EH (cell line): ENCODE measurements at places on chromosomes 11 and 22.

GRCh38 chr11:74676596-74676995 is 54.6 kb downstream of the CHRDL2 start:
- DNase-seq: no peak

DNA sequence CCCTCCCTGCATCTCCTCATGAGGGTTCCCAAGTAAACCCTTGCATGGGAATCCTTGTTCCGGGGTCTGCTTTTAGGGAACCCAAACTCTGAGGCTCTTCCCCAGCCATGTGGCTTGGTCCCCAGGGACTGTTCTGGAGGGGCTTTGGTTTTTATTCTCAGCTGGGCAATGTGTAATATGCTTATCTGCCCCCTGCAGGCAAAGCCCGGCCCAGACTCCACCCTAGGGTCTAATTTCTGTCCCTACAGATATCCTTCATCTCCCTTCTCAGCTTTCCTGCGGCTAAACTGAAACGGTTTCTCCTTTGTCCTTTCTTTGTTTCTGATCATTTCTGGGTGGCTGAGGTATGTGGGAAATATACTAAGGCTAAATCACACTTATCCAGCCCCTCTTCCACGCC is 37.1 kb downstream of the TST start:
- no peak for DNase-seq

GRCh38 chr11:126740846-126741245 is 259.7 kb downstream of the KIRREL3 start:
- no peak for DNase-seq

DNA sequence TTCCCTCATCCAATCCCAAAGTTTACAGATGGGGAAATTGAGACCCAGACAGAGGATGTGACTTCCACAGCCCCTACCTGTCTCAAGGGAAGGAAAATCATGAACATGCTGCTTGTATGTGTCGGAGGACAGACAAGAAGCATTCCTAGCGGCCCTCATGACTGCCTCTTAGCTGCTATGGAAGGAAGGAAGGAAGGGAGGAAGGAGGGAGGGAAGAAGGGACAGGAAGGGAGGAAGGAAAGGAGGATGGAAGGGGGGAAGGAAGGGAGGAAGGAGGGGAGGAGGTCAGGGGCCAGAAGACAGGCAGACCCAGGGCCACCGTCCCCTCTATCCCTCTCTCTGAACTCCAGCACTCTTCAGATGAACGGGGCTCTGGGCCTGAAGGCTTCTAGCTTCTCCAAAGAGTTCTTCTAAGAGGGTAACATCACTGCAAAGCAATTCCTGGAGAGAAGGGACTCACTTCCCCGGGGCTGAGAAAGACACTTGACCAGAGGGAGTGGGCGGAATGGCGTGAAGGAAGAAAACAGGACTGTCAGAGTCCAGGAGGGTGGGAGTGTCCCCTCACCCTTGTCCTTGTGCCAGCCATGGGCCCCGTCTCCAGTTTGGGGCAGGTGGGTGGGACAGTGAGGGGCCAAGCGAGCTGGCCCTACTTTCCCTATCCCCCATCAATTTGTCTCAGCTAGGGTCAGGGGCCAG is 149.4 kb downstream of the FEZ1 start:
- no peak for DNase-seq

DNA sequence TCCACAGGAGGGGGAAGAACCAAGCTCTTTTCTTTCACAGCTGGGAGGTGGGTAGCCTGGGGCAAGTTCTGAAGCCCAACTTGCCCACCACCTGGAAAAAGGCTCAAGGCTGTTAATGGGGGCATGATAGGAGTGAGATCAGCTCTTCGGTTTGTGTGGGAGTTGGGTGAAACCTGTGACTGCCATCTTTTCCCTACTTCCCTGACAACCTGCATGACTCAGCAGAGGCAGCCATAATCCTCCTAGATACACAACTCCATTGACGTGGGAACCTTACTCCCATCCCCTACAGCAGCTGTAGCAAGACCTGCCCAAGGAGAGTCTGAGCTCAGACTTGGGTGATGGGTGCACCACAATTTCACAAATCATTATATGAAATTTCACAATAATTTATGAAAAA is 13.3 kb upstream of the OOSP4B start:
- DNase-seq: no peak

DNA sequence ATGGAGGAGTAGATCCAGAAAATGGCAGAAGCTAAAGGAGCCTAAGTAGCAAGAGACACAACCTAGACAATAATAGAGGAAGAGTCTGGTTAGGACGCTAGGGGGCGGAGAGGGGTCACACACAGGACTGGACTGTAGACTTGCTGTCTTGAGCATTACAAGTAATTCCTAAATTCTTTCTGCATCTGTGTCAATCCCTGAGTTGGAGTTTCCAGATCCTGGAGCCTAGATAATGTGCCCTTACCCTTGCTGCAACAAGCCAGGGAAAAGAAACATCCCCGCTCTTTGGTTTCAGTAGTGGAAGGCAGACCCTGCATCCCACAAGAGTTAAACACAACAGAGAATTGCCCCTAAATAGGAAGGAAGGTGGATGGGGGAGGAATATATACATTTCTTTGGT is 14.9 kb upstream of the CCDC73 start:
- DNase-seq: peak; percentile 71

DNA sequence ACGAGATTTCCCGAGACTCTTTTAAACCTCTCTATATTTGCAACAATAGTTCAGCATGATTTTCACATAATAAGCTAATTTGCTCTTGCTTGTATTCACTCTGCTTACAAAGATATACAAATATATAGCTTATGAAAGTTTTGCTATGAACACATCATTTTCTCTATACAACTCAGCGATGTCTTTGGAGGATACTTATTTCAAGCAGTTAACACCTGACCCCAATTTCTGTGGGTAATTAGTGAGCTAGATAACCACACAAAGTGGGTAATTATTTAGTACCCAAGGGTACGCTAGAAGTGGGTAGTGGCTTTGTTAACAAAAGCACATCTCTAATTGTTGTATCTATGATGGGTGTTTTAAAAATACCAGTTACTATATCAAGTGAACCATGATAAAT is 12.3 kb downstream of the BLID start:
- no peak for DNase-seq

GRCh38 chr11:27700351-27701301 is at the start of gene BDNF:
Gene BDNF, minus strand, starts transcription at chr11:27700455. Its CDS starts 41,891 bp downstream, at chr11:27658564.
- DNase-seq: peak; percentile 75

DNA sequence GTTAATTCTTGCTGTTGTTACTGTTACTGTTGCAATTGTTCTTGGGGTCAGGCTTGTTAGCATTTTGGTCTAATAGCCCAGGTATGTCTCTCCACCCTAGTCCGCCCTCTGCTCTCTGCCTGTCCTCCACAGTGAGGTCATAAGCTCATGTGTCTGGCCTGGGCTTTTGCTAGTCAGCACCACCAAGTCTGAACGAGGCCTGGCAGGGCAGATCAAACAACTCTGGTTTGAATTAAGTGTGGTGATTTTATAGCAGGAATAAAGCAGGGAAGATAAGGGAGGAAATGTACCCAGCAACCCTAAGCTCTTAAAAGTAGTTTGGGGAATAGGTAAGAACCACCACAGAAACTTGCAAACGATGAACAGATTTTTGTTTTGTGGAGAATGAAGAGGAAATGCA is 98.7 kb downstream of the ABTB2 start:
- no peak for DNase-seq

DNA sequence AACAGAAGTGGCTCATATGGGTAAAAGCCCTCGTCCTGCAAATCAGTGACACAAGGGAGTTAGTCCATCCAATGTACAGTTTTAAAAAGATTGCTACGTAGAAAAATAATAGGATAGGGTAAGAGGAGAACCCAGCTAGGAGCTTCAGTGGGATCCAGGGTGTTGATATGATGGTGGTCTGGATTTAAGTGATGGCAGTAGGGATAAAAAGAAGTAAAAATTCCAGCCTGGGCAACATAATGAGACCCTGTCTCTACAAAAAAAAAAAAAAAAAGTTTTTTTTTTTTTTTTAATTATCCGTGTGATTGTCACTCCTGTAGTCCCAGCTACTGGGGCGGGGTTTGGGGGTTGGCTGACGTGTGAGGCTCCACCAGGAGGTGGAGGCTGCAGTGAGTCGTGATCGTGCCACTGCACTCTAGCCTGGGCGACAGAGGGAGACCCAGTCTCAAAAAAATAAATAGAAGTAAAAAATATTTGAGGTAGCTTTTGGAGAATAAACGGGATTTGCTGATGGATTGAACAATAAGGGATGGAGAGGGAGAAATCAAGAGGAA is 7.0 kb upstream of the L3MBTL2 start:
- peak; percentile 48 for DNase-seq

DNA sequence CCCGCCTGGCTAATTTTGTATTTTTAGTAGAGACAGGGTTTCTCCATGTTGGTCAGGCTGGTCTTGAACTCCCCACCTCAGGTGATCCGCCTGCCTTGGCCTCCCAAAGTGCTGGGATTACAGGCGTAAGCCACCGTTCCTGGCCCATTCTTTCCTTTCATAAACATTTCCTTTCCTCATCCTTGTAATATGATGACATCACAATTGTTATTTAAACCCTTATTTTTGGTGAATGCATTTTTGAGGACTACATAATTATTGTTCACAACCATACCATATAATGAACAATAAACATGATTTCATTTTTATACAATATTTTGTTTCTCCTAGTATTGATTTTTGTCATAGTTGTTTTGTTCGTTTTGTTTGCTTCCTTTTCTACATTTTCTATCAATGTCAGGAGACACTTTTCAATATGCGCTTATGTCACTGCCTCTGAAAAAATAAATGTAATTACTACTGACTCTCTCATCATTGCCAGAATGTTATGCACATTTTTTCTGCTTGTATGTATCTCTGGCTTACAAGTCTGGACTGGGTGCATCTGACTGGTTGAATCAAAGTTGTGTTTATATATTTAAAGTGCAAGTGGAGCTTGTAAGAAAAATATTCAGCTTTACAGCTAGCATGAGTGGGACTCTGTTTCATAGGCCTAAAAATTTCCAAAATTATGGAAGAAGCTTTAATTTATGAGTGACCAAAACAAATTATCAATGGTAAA is 2286.3 kb upstream of the RAG2 start:
- no peak for DNase-seq

- DNase-seq: no peak
Observed at GRCh38 chr11:47469361-47470179, 20.6 kb upstream of the RAPSN start.

GRCh38 chr11:75873417-75874221 is 58.6 kb downstream of the UVRAG start:
- DNase-seq: no peak

DNA sequence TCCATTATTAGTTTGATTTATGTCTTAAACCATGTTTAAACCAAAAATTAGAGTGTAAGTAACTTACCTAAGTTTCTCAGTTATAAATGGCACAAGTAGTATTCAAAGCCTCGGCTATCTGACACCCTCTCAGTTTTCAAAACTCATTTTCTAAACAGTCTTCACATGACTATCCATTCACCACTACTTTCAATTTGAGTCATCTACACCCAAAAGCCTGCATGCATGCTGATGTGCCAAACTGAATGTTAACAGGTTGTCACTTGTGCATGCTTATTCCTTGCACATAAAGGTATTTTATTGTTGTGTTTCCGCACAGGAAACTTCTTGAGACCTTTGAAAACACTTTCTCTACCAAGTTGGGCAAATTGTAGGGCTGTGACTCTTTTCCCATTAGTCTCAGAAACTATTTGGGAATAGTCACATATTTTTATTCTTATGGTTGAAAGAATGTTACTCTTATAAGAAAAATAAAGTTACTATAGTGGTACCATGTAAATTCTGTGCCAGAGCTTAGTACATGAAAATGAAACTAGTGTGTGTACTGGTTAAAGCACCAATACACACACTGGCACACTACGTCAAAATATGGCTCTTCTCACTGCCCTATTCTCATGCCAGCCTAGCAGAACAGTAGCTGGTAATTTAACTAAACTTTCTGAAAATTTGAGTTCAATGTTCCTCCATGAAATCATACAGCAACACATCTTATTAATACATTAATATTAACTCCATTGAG is 2.2 kb upstream of the OR51E2 start:
- no peak for DNase-seq

GRCh38 chr11:113693030-113693429 is 13.1 kb downstream of the TMPRSS5 start:
- DNase-seq: no peak

GRCh38 chr11:94150056-94150455 is 21.4 kb downstream of the PANX1 start:
- no peak for DNase-seq

DNA sequence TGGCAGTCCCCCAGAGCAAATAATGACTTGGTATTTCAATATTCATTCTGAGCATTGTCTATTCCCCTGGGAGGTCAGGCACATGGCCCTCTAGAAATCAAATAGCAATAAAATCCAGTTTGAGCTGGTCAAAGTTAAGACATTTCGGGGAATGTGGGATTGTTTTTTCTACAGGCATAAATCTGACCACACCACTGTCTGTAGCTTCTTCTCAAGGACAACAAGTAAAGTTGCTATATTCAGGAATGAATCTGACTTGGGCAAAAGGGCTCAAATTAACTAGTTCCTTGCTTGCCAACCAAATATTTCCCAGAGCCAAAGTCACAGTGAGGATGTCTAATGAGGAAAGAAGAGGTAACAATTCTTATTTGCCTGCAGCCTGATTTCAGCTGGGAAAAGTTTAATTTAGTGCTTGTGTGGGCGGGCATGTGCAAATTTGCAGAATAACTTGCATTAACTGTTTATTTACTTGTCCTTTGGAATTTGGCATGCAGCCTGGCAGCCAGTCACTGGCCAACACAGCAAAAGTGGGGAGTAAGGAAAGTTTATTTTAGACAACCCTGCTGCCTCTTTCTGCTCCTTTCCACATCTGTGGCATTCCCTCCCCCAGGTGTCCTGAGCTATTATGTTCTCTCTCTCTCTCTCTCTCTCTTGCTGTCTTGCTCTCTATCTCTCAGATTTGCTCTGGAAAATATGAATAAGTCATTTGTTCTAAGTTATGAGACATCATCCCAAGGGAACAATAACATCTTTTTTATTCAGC is 51.2 kb upstream of the ARHGAP20 start:
- peak; percentile 87 for DNase-seq

DNA sequence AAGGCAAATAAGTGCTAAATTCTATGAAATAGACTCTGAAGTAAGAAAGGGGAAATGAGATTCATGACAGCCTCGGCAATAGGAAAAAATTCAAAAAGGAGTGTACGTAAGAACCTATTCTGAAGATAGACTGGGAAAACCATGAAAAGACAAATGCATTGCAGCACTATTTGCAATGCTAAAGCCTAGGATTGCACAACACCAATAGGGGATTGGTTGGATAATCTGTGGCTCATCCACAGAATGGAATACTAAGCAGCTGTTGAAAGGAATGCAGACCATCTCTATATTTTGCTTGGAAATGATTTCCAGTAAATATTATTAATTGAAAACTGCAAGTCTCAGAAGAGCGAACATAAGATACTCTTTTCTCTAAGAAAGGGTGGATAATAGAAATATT is 91.7 kb upstream of the CLMP start:
- peak; percentile 22 for DNase-seq

DNA sequence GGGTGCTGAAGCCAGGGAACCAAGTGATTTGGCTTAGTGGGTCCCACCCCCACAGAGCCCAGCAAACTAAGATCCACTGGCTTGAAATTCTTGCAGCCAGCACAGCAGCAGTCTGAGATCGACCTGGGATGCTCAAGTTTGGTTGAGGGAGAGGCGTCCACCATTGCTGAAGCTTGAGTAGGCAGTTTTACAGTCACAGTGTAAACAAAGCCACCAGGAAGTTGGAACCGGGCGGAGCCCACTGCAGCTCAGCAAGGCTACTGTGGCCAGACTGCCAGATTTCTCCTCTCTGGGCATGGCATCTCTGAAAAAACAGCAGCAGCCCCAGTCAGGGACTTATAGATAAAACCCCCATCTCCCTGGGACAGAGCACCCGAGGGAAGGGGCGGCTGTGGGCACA is 424.1 kb upstream of the TENM4 start:
- DNase-seq: no peak

GRCh38 chr11:62108971-62109404 is 14.8 kb upstream of the INCENP start:
- peak; percentile 78 for DNase-seq
